ENCODE measurements at places on chromosomes 11 and 22.

GRCh38 chr11:15621565-15621964, 506.8 kb downstream of the INSC start:
- no peak for DNase-seq

DNA sequence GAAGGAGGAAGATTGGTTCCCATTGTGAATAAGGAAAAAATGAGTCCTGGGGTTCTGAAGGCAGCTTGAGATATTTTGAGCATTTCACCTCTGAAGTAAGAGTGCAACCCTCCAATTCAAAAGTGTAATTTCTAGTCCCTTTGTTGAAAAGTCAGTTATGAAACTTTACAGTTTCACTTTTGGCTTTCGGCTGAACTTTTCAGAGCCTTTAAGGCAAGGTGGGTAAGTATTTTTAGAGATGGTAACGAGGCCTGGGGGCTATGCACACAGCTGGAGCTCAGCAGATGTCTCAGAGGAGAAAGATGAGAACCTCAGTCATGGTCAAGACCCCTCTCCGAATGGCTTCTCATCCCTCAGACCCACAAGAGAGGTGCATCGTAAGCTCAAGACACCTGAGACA, 267.6 kb downstream of the KIRREL3 start:
- no peak for DNase-seq

DNA sequence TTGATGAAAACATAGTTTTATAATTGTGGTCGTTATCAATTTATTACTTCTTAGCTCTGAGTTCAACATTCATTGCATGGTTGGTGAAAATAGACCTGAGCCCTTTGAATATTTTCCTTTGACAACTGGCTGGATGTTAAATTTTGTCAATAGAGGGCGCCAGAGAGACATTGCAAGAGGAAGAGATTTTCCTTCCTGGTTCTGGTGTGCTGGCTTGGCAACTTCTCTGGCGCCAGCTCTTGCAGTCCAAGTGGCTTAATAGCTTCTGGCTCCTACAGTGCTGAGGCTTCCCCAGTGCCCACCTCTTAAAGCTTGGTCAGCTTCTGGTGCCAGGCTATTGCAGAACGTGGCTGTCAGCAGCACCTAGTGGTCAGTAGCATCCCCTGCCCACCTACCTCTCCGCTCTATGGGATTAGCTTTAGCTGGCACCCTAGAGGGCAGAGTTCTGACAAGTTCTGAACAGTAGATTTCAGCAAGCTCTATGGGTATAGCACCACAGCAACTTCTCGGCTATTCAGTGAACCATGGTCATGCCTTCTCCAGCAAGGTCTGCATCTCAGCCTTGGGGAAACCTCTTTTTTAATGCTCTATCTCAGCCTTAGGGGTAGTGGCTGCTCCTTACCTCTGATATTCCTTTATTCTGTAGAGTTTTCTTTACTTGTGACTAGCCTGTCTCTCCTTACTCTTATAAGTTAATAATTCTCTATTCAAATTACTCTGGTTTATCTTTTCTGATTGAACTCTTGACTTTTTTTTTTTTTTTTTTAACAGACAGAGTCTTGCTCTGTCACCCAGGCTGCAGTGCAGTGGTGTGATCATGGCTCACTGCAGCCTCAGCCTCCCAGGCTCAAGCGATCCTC, 59.4 kb downstream of the ACER3 start:
- peak; percentile 78 for DNase-seq

GRCh38 chr11:103358251-103358650, 249.0 kb downstream of the DYNC2H1 start:
- no peak for DNase-seq

DNA sequence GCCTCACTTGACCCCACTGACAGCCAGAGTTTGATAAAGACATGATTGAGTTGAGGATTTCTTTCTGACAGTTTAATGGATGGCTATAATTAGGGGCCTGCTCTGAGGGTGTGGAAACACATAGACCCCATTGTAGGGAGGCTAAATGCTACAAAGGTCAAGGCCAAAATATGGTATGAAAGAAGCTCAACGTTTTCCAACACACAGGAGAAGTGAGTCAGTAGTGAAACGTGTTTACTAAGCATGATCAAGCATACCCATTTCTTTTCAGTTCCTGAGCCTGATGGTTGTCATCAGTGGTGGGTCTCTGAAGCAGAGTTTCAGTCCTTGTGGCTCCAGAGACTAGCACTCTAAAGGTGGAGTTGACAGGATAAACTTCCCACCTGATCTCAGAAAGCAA, 69.7 kb downstream of the SNX19 start:
- DNase-seq: no peak

DNA sequence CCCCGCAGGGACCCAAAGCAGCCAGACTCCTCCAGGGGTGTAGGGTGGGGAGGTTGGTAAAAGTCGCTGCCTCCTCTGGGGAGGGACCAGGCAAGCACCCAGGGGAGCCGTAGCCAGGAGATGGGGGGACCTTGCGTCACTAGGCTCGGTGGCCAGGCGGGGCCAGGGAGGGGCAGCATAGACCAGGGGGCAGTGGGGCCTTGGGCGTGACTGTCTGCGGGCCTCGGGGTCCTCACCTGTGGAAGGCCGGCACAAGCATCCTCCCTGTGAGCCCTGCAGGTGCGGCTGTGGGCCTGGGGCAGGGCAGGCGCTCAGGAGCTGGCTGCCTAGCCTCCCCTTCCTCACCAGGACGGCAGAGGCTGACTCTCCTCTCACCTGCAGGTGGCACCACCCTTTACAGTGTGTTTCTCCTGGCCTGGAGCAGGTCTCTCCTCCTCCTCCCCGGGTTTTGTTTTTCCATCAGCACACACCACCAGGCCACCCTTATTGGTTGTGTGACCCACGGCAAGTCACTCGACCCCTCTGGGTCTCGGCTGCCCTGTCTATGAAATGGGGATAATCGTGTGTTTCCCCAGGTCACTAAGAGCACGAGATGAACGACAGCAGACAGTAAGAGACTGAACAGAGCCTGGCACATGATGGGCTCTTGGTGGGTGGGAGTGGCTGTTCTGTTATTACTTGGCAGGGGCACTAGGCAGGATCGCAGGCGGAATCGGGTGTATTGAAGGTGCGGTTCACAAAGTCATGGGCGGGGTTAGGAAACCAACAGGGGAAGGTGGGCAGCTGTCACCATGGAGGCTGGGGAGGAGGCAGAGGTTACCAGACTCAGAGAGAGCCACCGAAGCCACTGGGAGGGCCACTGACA, 52.7 kb downstream of the FLRT1 start:
- DNase-seq: no peak

- DNase-seq: no peak
Observed at GRCh38 chr11:103051981-103052380, 40.0 kb downstream of the DCUN1D5 start.

- no peak for DNase-seq
Observed at GRCh38 chr11:12213883-12214282, 103.5 kb downstream of the MICAL2 start.

GRCh38 chr11:85028329-85029101, 598.6 kb downstream of the DLG2 start:
- DNase-seq: no peak

DNA sequence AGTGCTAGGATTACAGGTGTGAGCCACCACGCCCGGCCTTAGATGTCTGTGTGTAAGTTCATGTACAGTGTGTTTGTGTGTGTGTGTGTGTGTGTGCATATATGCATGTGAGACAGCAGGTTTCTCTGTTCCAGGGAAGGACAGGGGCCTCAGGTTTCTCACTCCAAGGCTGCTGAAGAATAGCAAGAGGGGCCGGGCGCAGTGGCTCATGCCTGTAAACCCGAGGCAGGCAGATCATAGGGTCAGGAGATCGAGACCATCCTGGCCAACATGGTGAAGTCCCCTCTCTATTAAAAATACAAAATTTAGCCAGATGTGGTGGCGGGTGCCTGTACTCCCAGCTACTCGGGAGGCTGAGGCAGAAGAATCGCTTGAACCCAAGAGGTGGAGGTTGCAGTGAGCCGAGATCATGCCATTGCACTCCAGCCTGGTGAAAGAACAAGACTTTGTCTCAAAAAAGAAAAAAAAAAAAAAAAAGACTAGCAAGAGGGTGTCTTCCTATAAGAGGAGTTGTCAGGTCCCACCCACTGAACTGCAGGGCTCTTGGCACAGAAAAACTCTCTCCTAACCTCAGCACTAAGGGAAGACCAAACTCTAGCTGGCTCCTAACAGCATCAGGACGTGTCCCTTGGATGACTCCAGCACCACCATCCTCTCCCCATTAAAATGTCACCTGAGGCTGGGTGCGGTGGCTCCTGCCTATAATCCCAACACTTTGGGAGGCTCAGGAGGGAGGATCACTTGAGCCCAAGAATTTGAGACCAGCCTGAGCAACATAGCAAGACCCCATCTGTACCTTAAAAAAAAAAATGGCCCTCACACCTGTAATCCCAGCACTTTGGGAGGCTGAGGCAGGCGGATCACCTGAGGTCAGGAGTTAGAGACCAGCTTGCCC, 40.0 kb downstream of the TST start:
- DNase-seq: no peak

GRCh38 chr11:88447281-88447680, 109.7 kb upstream of the CTSC start:
- DNase-seq: no peak

DNA sequence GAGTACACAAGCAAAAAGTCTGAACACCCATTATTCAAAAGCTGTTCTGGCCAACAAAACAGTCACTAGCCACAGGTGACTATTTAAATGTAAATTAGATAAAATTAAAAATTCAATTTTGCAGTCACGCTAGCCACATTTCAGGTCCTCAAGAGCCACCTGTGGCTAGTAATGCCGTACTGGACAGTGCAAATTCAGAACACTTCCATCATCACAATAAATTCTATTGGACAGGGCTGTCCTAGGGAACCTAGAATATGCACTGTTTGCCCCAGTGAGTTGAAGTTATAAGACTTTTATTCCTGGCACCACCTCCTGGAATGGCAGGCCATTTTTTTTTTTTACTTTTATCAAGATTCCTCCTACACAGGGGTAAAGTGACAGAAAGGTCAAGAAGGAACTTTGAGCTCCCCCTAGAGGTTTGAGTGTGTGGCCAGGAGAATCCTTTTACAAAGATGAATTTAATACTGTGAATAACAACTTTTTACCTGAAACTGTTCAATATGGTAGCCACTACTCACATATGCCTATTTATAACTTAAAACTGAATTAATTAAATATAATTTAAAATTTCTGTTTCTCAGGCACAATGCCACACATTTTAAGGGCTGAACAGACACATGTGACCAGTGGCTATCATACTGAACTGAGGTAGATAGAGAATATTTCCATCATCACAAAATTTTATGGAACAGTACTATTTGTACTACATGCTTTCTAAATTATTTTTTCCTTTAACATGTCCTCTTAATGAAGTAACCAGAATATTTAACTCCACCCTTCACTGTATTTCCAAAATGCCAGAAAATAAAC, 6.5 kb downstream of the MSANTD2 start:
- DNase-seq: peak; percentile 58
